ENCODE measurements at places on chromosomes 6 and 20. TPM values are rescaled to one million over a fixed set of nuclear protein-coding genes. Genes with fewer than 3 reads are reported as not detected.

DNA sequence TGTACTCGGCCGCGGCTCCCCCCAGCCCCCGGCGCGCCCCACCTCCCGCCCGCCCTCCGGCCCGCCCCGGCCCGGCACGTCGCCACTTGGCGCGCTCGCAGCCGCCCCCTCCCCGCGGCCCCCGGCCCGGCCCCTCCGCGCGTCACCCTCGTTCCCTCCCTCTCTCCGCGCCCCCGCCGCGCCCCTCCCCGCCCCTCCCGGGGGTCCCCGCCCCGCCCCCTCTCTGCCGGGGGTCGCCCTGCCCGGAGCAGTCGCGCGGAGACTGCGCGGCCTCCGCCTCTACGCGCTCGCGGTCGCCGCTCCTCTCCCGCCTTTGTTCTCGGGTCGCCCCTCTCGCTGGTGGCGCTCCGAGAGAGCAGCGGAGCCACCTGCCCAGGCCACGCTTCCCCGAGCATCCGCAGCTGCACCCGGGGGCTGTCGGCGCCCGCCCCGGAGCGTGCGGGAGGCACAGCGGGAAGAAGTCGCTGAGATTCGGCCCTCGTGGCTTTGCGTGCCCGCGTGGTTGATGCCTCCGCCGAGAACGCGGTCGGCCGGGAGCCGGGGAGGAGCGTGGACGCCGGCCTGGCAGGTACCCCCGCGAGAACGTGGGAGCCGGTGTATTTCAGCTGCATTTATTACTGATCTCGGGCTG is at the start of gene PHF10:
Gene PHF10, minus strand, starts transcription at position 7 of the 631 bp plus-strand sequence. CDS start 569 bp downstream, outside the sequence.
- peak; percentile 15 for DNase-seq

The SLC17A3 gene
- total RNA-seq: not detected

DNA sequence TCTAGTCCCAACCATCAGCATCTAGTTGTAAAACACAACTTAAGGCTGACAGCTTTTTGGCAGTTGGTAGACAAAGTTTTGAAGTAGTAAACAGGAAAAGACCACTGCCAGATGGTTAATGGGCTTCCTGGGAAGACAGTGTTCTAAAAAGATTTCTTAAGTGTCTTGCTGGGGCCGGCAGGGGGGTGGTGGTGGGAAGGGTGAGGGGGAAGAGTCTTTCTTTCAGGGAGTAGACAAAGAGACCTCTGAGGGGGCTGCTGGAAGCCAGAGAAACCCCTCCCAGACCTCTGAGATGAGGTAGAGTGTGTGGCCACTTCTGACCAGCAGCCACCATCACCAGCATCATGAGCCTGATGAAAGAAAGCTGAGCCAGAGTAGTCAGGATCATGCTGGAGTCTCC is 784.9 kb downstream of the TENT5A start:
- DNase-seq: no peak

DNA sequence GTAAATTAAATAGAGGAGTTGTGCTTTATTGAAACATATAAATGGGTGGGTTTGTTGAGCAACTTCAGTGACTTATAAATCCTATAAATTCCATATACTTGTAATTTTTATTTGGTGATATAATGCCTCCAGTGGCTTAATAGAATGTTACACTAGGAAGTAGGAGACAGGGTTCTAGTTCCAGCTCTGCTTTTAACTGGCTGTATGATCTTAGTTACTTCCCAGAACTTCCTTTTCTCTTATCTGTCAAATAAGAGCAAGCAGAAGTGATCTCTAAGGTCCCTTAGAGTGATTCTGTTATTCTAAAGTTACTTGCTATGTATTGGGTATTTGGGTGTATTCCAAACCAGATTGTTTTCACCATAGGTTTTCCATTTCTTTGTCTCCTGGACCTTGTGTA is 10.2 kb downstream of the ZSCAN23 start:
- DNase-seq: no peak

The ENPP4 gene
- 1.9 TPM for total RNA-seq

DNA sequence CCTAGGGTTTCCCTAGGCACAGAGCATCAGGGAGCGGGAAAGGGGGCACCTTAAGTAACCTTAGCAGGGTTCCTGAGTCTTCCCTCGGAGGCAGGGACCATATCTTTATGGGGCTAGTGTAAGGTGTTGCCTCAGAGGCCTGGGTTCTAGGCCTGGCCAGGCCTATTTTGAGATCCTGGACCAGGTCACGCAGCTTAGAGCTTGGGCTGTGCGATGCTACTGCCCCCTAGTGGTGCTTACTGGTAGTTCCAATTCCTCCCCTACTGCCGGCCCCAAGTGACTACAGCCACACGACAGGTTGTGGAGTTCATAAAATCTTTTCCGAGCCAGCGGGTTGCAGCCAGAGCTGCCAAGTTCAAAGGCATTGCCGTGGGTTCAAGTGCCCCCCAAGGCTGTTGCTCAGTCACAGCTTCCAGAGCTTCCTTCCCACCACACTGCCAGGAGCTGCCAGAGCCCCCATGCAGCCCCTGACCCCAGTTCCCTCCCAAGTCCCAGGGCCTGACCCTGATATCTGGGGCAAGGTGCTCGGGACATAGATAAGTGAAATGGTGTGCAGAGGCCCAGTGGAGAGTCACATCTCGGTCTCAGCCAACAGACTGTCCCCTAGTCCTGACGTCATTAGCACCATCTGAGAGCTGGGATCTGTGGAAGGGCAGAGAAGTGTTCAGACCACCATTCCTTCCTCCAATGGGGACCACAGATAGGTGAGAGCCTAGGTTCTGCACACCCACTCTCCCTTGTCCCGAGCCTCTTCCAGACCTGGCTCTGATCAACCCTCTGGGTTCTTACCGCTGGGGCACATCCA is 3.3 kb downstream of the LRRC73 start:
- peak; percentile 78 for DNase-seq

The SCRT2 gene
- not detected for total RNA-seq

The GNMT gene
- not detected for total RNA-seq

DNA sequence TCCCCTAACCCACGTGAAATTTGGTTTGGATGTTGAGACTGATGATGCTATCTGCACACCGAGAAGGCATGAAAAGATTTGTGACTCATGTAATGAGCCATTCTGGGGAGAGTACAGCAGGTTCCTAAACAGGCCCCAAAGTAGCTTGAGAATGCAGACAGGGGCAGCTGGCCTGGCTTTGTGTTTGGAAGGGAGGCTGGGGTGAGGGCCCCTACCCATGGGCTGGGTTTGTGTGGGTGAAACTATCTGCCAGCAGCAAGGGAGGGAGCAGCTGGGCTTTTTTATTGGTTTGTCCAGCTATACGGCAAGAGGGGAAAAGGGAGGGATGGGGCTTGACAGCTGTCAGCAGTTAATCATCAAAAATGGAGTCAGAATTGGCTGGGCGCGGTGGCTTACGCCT is 87.0 kb upstream of the RNF24 start:
- peak; percentile 99 for DNase-seq

GRCh38 chr6:17226786-17227233 is 54.4 kb upstream of the RBM24 start:
- no peak for DNase-seq

The SIGLEC1 gene
- not detected for total RNA-seq

DNA sequence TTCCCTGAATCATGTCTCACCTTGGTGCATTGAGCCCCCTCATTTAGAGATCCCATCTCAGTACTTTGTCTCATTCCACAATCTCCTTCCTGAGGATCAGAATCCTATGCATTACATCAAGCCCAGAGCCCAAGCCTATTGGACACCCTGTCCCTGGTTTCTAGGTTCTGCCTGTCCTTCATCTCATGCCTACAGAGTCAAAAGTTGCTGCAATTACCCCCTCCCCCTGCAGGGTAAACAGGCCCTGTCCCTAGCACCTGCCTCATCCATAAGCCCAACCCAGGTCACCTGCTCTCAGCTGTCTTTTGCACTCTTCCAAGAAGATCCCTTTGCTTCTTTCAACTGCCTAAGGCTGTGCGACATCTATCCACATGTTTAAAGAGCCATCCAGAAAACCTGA is 93.9 kb downstream of the SPTLC3 start:
- no peak for DNase-seq

All from LHCN-M2 (cell line).